ENCODE measurements at places on chromosomes 16 and 17.

GRCh38 chr16:66457888-66458287 is 30.8 kb downstream of the BEAN1 start:
- DNase-seq, result peak; percentile 39

DNA sequence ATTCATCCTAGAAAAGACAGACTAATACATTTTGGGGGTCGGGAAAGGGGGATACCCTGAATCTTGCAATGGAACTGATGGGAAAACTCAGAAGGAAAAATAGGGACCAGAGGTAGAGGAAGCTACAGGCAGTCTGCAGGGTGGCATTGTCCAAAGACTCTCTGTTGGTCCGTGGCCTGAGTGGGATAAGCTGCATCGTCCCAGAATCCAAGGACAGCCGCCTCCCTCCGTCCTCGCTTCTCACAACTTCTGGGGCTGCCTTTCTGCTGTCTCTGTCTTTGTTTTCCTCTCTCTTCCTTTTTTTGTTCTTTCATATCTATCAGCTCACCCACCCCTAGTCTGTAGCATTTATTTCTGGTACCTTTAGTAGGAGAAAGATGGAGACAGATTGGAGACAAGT is 1052.6 kb upstream of the RBFOX1 start:
- DNase-seq, result no peak

DNA sequence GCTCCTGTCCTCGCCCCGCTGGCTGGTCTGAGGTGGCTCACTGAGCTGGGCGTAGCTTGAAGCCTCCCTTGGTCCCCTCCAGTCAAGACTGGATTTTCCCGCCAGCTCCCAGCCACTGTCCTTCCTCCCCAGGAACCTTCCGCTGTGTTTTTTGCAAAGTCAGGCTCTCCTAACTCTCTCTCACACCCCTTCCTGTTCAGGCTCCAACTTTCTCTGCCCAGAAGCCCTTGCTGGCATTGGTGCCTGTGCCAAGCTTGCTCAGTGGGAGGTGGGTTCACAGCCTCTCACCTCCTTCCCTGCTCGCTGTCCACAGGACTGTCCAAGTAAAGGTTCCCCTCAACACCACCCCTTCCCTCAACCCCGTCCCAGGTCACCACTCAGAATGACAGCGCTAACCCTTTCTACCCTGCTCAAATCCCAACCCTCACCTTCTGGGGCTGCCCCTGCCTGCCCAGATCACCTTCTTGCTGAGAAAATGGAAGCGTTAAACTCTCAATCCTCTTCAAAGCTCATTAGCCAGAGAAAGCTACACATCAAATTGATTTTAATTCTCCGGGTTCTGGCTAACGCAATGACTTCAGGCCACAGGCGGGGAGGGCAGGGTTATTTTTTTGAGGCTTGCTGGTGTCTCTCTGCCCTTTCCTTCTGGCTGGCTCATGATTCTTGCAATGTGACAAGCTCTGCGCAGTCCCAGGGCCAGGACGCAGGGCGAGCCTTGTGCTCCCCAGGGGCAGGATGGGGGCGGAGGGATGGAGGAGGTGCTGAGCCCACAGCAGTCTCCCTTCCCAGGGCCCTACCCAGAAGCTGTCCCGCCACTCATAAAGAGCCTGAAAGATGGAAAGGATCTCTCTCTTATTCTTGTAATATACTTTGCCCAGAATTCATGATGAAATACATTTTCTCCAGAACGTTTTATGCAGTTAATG is 357.2 kb upstream of the TNRC6C start:
- no peak for DNase-seq

DNA sequence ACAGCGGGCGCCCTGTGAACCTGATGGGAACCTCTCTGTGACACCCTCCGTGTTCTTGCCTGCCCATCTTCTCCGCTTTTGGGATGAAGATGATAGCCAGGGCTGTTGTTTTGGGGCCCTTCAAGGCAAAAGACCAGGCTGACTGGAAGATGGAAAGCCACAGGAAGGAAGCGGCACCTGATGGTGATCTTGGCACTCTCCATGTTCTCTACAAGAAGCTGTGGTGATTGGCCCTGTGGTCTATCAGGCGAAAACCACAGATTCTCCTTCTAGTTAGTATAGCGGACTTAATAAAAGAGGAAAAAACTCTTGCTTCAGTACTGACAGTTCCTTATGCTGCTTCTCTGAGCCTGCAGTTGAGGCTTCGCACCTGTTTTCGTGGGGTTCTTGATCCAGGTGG is 10.5 kb downstream of the CDK5RAP3 start:
- no peak for DNase-seq

DNA sequence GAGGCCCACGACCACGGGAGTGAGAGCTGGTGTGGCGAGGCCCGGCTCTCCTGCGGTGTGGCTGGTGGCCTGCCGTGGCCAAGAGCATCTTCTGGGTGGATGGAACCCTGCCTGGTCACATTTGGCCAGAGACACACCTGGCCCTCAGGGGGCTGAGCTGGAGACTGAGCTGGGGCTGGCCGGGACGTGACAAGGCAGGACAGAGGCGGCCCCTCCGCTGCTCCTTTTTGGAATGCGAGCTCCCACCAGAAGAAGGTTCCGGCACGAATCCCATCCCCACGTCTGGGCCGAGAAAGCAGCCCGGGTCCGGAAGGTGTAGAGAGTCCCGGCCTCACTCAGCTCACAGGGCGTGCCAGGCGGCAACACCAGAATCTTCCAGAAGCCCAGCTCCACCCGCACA is 26.0 kb upstream of the CHMP6 start:
- DNase-seq, result no peak

DNA sequence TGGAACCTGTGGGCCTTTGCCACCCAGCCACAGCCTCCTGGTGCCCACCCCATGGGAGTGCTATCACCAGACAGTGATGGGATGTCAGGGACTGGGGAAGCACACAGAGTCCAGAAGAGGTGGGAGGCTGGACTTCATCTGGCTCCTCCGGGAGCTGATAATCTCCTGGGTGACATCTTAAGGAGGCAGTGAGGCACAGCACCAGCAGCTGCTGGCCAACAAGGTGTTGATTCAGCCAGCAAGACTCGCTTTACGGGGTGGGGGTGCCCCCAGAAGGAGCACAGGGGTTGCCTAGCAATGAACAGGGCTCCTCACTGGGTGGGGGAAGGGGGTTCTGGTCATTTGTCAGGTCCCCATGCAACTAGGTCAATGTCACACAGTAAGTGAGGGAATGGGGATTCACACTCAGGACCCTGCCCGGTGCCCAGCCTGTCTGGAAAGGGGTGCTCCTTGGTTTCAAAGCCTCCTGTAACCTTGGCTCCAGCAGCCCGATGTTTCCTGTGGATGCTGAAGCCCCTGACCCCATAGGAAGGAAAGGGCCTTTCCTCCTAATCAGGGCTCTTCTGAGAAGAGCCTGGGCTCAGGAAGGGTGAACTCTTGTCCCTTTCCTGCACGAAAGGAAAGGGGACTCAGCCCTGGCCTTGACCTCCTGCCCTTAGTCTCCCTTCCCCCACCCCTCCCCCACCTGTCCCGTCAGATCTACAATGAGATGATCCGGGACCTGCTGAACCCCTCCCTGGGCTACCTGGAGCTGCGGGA is 17.7 kb downstream of the KIF19 start:
- DNase-seq, result no peak

DNA sequence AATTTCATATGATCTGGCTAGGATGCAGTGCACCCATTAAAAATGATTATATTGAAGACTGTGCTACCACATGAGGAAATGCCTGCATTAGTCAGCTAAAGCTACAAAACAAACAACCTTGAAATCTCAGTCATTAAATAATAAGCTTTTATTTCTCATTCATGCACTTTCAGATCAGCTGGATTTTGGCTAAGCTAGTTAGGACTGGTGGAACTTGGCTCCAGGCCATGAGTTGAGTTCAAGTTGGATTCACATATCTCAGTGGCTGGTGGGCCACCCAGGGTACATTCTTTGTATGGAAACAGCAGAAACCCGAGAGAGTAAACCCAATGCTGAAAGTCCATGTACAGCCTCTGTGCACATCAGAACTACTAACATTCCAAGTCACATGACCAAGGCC is 6.4 kb upstream of the SLFN12L start:
- DNase-seq, result no peak

GRCh38 chr17:72592242-72592966 is 471.6 kb downstream of the SOX9 start:
- peak; percentile 95 for DNase-seq

GRCh38 chr16:81654346-81654745 is 124.7 kb upstream of the PLCG2 start:
- DNase-seq, result no peak

DNA sequence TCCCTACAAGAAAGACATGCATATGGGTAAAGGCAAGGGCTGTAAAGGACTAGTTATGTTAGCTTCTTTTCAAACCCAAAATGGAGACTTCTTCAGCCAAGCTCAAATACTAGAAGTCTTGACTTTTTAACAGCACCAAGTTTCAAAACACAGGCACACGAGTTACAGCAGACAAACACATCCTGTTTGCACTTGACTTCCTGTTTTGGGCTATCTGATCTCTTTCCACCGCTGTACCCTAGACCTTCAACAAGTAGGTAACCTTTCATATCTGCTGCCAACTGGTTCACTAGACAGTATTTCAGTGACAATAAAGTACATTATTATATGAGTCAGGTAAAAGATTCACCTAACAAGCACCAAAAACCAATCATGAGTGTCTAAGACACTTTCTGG is 12.3 kb downstream of the RFFL start:
- no peak for DNase-seq

GRCh38 chr17:50832267-50832863 is 3.0 kb upstream of the WFIKKN2 start:
- no peak for DNase-seq

GRCh38 chr17:76969598-76970172 is 101.5 kb downstream of the MGAT5B start:
- DNase-seq, result no peak

- no peak for DNase-seq
These were observed 22.2 kb upstream of the NFATC3 start for GRCh38 chr16:68062910-68063393.

- DNase-seq, result no peak
These were observed 112.9 kb downstream of the SEC14L1 start for GRCh38 chr17:77253611-77254051.

DNA sequence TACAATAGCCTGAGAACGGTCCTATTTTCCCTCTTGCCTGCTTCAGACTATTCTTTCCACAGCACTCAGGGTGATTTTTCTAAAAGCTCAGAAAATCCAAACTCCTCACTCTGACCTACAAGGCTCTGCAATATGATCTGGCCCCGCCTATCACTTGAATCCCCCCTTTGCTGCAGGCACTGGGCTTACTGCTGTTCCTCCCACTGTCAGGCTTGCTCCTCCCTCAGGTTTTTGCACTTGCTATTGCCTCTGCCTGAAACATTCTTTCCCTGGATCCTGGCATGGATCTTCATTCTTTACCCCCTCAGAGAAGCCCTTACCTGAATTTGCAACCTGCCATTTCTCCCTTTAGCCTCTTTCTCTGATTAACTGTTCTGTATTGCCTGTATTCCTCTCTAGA is 52.3 kb downstream of the RPGRIP1L start:
- DNase-seq, result no peak

GRCh38 chr17:28908640-28909167 is 5.8 kb upstream of the DHRS13 start:
- peak; percentile 33 for DNase-seq

DNA sequence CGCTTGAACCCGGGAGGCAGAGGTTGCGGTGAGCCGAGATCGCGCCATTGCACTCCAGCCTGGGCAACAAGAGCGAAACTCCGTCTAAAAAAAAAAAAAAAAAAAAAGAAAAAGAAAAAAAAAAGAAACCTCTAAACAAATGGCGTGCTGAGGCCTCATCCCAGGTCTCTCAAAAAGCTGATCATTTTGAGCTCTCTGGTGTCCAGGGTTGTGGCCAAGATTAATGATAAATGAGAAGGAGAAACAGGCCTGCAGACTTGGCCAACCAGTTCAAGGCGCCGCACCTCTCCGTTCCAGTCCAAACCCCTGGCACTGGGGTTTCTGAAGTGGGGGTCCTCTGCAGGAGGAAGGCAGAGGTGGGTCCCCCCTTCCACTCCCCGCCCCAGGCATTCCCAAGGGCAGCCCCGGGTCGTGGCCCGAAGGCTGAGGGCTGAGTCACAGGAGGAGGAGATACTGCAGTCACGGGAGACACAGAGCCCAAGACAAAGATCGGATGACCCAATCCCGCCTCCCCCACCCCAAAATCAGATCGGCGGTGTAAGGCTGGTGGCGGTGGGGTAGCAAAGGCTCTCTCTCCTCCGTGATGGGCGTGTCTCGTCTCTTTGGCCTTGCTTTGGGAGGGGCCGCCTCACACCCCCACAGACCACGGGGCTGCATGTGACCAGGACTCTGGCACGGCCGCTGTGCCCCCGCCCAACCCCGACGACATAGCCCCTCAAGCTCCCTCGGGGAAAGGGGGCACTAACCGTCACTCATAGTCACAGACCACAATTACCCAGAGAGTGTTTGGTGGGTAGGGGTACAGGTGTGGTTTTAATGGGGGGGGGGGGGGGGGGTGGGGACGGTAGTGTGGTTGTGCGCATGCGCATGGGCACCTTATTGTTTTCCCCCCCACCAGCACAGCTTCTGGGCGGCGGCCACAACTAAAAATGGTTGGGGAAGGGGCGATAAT is 1.1 kb downstream of the VAT1 start:
- peak; percentile 83 for DNase-seq

DNA sequence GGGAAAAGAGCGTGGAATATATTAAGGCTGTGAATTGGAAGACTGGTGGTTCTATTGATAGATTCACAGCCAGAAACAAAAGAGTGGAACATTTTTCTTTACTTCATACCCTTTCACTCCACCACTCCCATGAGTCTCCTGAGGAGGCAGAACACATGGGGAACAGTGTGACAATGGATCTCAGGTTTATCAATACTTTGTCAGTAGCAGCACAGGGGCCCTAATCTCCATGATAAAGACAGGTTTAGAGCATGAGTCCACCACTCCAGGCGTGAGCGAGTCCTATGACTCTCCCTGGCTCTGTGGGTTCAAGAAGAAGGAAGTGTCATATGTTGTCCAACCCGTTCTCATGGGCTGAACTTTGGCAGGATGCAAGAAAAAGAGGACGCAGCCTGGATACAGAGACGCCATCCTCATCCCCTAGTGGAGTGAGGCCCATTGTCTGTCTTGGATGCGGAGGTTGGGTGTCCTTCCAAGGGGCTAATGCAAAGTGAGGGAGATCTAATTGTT is 361.2 kb downstream of the TMEM114 start:
- no peak for DNase-seq

DNA sequence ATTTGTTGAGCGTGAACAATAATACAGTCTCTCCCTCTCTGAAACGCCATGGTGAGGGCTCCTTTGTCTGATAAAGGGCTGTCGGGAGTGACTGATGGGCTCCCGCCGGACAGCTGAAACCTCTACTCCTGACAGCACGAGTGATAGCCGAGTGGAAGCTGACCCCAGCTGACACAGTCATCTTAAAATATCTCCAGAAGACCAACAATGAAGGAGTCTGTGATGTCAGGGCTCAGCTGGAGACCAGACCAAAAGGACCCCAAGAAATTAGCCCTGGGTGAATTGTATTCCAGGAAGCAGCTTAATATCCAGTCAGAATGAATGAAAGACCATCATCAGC is 22.4 kb downstream of the CCDC182 start:
- no peak for DNase-seq
